ENCODE measurements at places on chromosomes 16 and 17. TPM values are rescaled to one million over a fixed set of nuclear protein-coding genes. Genes with fewer than 3 reads are reported as not detected.

Gene CISD3
- total RNA-seq, result 46.6 TPM

Gene FXR2
- total RNA-seq, result 29.7 TPM

Gene NLRC5
- 314 TPM for total RNA-seq

Gene KRT32
- not detected for total RNA-seq

Gene STX1B
- total RNA-seq, result 0.18 TPM

Gene TLCD3B
- not detected for total RNA-seq

Gene HYDIN
- 3.3 TPM for total RNA-seq

Gene ENPP7
- total RNA-seq, result 22.5 TPM

Gene COPZ2
- 2.5 TPM for total RNA-seq

Gene CDH11
- 16.5 TPM for total RNA-seq

Gene CSH1
- total RNA-seq, result not detected

Gene FGF11
- not detected for total RNA-seq

Gene MC1R
- 14.1 TPM for total RNA-seq

Gene BICDL2
- 106 TPM for total RNA-seq

Gene MAPK8IP3
- total RNA-seq, result 159 TPM

Gene ADORA2B
- total RNA-seq, result 7.2 TPM

Gene SOX8
- 0.27 TPM for total RNA-seq

Gene PHOSPHO1
- not detected for total RNA-seq

Gene PLLP
- 133 TPM for total RNA-seq

Gene CCR7
- not detected for total RNA-seq

Gene MYO15A
- total RNA-seq, result 5.0 TPM

Gene RNF157
- total RNA-seq, result 112 TPM

Gene KCNAB3
- total RNA-seq, result 3.3 TPM

Gene HOXB4
- total RNA-seq, result 6.6 TPM

Gene PABPN1L
- total RNA-seq, result not detected

Gene GUCY2D
- total RNA-seq, result not detected

Gene KRT39
- not detected for total RNA-seq

Gene UTS2R
- total RNA-seq, result not detected

Gene TBC1D3L
- total RNA-seq, result 47.2 TPM

Gene IL17C
- not detected for total RNA-seq

Gene PROCA1
- total RNA-seq, result not detected

Gene MYH13
- total RNA-seq, result 11.6 TPM

Gene UBE2I
- total RNA-seq, result 54.1 TPM

Gene SSTR5
- 1.5 TPM for total RNA-seq

Gene SPATA22
- not detected for total RNA-seq

Gene ULK2
- total RNA-seq, result 8.8 TPM

Gene RBFOX1
- total RNA-seq, result 3.4 TPM

Gene OR2C1
- total RNA-seq, result not detected

Gene EFTUD2
- total RNA-seq, result 55.9 TPM

Gene TP53TG3C
- not detected for total RNA-seq

Gene TUBB3
- total RNA-seq, result 6.3 TPM

Gene KRTAP1-1
- not detected for total RNA-seq

Gene ETV4
- total RNA-seq, result 3.0 TPM

Gene SRL
- 0.35 TPM for total RNA-seq

Gene PYY
- not detected for total RNA-seq

Gene CLEC19A
- total RNA-seq, result not detected

Gene TMIGD1
- total RNA-seq, result 412 TPM

Gene KRT40
- total RNA-seq, result 0.94 TPM

Gene CLEC18B
- 0.57 TPM for total RNA-seq

Gene RTN4RL1
- not detected for total RNA-seq

Gene KREMEN2
- total RNA-seq, result 1.6 TPM

Gene PRAC2
- total RNA-seq, result not detected

Gene CDR2L
- 80.7 TPM for total RNA-seq

Gene VTN
- total RNA-seq, result not detected

Gene KRT14
- 5.1 TPM for total RNA-seq

Gene NOL3
- total RNA-seq, result 65.2 TPM

Measured in Peyer's patch (tissue), 4 donors.